ENCODE measurements at places on chromosomes 4 and X.

DNA sequence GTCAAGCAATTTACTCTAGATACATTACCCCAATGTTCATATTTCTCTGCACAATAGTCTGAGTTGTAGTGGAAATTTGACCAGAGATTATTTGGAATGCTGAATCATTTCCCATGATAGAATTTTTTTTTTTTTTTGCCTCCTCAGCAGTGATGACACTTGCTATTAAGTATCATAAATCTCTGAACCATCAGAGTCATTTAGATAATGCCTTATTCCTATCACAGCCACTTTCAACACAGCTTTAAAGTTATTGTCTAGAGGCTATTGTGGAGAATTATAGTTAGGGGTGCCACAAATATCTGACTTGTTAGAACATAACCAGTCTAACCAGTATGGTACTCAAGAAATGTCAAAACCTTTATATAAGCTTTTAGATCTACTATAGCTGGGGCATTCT lies 79.8 kb downstream of the LCORL start:
- no peak for DNase-seq

GRCh38 chr4:124523816-124524215 lies 188.7 kb downstream of the ANKRD50 start:
- no peak for DNase-seq

DNA sequence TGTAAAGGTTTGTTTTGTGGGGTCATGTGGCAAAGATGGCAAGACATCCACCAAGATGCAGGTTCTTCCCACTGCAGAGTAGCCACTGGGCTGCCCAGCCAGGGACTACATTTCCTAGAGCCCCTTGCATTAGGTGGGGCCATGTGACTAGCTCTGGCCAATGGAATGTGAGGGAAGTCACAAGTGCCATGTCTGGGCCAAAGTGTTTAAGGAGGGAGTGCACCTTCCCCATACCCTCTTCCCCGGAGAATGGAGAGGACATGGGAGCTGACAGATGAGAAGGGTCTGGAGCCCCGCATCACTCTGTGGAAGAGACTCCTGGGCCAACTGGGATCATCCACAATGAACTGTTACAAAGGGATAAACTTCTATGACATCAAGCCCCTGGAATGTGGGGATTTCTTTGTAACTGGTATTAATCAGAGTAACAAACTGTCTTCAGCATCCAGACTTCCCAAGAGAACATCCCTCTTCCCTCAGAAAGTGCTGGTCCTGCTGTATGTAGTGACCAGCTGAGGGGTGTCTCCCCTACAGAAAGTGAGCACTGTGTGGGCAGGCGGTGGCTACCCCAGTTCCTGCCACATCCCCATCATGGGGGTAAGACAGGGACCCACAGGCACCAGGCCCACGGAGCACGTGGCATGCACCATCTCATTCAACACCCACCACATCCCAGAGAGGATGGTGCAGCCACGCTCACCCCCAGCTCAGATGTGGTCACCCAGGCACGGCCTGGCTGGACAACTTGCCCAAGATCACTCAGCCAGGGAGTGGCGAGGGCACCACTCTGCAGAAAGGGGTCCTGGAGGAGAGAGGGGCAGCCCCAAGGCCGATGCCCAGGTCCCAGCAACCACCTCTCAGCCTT lies 10.9 kb downstream of the PPP2R2C start:
- DNase-seq: no peak

- no peak for DNase-seq
Measured at GRCh38 chrX:118963159-118963558, 11.3 kb upstream of the LONRF3 start.

DNA sequence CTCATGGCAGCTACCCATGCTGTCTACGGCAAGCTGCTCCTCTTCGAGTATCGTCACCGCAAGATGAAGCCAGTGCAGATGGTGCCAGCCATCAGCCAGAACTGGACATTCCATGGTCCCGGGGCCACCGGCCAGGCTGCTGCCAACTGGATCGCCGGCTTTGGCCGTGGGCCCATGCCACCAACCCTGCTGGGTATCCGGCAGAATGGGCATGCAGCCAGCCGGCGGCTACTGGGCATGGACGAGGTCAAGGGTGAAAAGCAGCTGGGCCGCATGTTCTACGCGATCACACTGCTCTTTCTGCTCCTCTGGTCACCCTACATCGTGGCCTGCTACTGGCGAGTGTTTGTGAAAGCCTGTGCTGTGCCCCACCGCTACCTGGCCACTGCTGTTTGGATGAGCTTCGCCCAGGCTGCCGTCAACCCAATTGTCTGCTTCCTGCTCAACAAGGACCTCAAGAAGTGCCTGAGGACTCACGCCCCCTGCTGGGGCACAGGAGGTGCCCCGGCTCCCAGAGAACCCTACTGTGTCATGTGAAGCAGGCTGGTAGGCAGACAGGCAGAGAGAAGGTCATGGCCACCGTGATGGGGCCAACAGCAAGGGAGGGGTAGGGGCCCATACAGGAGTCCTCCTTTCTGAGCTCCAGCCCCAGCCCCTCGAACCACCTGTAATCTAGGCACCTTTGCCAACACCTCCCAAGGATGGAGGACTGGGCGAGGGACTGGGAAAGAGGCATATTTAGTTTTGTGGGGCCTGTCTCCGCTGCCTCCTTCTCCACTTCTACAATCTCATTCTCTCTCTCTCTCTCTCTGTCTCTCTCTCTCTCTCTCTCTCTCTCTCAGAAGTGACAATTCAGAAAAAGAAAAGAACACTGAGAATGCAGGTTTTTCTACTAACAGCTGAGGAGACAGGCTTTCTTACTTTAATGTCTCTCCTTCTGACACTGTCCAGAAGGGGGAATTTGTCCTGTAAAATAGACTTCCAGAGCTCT lies 4.7 kb upstream of the TSPYL2 start:
- no peak for DNase-seq

DNA sequence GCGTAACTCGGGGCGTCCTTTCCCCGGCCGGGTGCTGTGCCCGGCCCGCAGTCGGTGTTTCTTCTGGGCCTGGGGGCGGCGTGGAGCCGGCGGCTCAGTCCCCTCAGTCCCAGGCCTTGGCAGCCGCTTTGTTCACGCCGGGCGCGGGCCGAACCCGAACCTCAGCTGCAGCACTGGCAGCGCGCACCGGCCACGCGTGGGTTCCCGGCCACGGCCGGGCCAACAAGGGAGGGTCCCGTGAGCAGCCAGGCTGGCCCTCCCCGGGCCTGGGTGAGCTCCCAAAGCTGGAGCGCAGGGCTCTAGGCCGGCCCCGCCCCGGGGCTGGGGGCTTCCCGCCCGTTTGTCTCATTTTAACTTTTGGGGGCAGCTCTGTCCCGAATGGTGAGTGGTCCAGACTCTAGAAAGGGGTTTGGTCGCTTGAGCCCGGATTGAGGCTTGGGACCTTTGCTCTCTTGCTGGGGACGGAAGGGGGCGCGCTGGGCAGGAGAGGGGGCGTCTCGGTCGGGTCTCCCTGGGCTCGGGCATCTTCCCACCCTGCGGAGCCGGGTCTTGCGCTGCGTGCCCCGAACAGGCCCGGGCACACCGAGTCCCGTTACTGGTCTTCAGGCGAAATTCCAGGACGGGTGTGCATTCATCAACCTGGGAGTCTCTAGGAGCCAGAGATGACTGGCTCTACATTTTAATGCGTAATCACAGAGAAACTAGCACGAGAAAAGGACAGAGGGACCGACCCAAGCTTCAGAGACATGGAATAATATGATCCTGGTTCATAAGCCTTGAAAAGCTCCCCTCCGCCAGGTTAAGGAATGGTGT lies 177.1 kb downstream of the CBR4 start:
- no peak for DNase-seq

GRCh38 chrX:151488677-151489076 lies 74.8 kb upstream of the PASD1 start:
- peak; percentile 2 for DNase-seq

DNA sequence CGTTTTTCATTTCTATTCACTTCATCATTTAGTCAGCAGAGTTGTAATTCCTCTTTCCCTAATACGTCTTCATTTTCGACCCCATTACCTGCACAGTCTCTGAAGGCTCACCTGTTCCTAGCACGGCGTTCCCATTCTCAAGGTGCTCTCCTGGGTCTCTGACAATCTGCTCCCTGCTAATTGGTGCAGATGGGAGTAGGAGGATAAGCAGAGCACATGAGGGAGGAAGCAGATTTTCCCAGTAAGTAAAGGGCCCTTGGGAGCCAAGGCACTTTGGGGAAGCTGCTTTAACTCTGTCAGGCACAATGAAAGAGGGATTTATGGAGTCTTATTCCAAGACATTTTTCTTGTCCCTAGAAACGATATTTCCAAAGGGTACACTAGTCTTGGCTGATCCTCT lies 466.4 kb downstream of the STIM2 start:
- no peak for DNase-seq

DNA sequence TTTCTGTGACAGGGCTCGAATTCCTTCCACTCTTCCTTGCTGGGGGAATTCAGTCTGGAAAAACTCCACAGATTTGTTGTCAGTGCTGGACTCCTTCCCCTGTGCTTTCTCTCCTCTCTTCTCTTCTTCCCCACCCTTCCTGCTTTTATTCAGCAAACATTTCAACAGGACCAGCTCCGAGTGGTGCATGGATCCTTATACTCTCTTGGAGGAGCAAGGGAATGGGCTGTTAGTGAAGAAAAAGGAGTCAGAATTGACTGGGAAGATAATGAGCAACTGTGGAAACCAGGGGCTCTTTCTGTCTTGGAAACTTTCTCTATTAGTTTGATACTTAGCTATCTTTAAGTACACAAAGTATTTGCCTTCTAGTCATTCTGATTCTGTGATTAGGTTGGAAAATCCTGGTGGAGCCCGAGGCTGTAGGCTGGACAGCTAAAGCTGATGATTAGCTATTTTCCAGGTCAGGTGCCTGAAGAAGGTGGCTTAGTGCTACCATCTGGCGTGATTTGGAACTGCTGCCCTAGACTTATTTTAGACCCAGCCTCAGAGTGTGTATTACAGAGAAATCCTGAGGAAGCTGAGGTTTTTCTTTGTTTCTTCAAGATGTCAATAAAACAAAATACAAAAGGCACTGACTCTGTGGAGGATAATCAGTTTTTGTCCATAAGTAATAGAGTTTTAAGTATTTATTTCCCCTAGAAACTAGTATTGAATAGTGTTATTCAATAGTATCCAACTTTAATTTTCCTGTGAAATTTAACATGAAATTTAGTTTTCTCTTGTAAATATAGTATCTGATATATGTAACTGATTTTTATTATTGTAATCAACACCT lies 38.4 kb downstream of the NAP1L5 start:
- DNase-seq: peak; percentile 1

DNA sequence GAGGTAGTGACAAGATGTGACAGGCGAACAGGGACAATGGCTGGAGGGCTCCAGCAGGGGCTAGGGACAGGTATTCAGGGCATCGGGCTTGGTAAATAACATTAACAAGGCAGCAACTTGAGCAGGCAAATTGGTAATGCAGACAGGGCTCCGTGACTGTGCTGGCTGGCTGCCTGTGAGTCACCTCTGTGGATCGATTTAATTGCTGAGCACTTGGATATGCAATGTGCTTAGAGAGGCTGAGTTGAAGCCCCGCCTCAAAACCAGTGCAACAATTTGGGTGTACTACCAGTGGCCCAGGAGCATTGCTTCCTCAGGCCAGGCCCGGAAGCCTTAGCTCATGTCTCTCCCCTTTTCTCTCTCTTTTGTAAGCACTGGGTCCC lies 19.5 kb downstream of the CNGA2 start:
- DNase-seq: peak; percentile 13

- DNase-seq: no peak
Measured at GRCh38 chrX:118740276-118740889, 13.0 kb downstream of the IL13RA1 start.

DNA sequence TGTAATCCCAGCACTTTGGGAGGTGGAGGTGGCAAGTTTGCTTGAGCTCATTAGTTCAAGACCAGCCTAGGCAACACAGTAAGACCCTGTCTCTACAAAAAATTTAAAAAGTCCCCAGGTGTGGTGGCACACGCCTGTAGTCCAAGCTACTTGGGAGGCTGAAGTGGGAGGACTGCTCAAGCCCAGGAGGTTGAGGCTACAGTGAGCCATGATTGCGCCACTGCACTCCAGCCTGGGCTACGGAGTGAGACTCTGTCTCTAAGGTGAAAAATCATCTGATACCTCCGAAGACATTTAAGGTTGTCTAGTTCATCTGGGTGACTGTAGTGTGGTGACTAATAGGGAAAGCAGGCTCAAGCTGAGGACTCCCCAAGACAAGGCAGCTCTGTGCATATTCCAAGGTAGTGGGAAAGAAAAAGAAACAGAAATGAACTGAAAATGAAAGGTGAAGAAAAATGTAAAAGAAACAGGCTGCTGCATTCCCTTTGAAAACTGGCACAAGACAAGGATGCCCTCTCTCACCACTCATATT lies 23.3 kb downstream of the FRYL start:
- no peak for DNase-seq

DNA sequence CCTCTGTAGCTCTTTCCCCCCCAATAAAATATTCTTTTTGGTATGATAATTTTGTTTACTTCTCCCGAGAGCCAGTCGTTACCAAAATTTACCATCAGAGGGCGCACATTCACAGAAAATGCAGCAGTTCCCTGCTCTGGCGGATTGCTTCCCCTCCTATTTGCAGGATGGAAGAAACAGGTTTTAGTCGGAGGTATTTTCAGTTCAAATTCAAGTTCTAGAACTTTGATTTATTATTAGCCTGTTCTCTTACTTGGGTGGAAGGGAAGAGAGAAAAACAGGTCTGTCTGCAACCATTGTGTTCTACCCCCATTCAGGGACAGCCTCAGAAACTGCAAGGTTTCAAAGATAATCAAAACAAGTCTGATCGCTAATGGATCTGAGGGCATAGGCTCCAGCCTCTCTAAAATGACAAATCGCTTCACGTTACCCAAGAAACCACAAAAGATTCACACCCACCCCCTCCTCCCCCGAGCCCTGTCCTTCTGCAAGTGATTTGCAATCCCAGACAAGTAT lies 263.8 kb upstream of the RPS6KA3 start:
- DNase-seq: peak; percentile 35

GRCh38 chr4:147334478-147334877 lies 146.4 kb upstream of the EDNRA start:
- no peak for DNase-seq

DNA sequence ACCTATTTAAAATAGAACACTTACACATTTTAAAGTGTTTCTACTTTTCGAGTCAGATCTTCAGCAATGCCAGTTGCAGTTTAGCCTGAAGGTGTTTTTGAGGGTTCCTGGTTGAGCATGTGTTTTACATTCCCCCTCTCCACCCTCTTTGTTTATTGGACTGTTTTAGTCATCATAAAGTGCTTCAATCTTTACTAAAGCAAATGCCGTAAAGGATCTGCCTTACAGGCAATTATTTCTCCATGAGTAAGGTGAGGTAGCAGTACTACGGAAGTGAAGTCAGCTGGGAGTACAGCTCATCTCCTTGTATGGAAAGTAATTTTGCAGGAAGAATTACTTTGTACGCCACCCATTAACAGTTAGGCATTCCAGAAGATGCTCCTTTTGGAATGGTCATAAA lies 36.9 kb downstream of the PDLIM5 start:
- no peak for DNase-seq

Measured in NCI-H774 (cell line).